Natural killer cell treated with Interleukin-12 subunit alpha and Interleukin-12 subunit beta and Interleukin-15 and Interleukin-18, amount 100 ng/mL, for 72 hours (primary cell): ENCODE measurements at places on chromosomes 2 and 18.

GRCh38 chr18:48455555-48456478 is 46.6 kb upstream of the ZBTB7C start:
- no peak for DNase-seq

- DNase-seq, result no peak
These were observed 151.6 kb upstream of the LRATD1 start for GRCh38 chr2:14480906-14481305.

- no peak for DNase-seq
These were observed 59.1 kb downstream of the VSNL1 start for GRCh38 chr2:17599617-17600016.

DNA sequence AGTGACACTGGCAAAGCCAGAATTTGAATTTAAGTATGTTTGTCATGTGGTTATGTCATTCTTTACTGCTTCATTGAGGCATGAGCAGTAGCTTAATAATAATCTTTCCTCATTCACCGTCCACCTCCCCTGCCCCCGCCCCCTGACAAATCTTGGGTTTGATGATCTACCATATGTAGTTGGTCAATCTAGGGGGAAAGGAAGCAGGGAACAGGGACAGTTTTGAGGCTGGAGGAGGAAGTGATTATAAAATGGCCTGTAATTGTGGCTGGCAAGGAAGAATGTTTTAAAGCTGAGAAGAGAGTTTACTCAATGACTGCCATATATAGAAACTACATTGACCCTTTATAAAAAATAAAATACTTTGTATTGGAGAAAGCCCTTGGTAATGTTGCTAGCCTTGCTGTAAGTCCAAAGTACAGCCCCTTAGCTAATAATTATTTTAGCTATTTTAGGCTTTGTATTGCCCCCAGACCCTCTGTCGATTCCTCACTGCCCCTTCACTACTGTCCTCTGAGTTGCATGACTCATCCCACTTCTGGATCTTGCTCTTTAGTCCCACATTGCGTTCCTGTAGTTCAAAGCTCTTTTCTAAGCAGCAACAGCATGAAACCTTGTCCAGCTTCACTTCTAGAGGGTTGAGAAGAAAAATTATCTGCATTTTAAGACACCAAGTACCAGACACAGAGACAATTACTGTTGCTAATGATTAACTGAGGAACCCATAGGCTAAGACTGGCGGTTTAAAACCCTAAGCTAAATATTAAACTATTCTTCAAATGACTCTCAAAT is 38.4 kb downstream of the PELI1 start:
- no peak for DNase-seq

- DNase-seq, result no peak
These were observed 1.3 kb downstream of the CERS6 start for GRCh38 chr2:168457190-168457895.
